Cortex of kidney (tissue), 1 donor: ENCODE measurements at places on chromosomes 7 and 10.

- DNase-seq = no peak
Measured at GRCh38 chr10:79404231-79404609, 41.2 kb downstream of the ZCCHC24 start.

DNA sequence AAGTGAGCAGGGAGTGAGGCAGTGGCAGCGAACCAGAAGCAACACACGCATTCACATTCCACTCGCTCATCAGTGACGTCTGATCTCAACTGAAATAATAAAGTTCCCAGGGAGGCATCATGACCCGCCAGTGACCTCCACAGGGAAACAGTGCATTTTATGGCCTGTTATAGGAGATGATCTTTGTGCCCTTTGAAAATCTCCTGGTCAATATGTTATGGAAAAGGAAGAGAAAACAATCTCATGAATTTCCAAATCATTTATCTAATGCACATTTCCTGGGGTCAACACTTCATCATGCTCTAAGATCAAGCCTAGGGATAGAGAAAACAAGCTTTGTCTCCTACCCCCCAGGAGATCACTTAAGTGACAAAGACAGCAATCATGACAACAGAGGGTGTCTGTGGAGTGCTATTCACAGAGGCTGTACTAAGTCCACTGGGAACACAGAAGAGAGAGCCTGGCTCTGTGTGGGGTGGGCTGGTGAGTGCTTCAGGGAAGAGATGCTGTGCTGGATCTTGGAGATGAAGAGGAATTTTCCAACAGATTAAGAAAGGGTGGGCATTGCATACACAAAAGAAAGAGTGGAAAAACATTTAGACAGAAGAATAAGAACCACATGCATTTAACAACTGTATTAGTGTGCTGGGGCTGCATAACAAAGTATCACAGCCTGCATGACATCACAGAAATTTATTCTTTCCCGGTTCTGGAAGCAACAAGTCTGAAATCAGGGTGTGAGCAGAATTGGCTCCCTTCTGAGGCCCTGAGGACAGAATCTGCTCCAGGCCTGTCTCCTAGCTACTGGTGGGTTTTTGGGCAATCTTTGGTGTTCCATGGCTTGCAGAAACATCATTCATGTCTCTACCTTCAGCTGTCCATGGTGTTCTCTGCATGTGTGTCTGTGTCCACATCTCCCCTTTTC lies 613.9 kb upstream of the IGFBP3 start:
- DNase-seq = no peak

DNA sequence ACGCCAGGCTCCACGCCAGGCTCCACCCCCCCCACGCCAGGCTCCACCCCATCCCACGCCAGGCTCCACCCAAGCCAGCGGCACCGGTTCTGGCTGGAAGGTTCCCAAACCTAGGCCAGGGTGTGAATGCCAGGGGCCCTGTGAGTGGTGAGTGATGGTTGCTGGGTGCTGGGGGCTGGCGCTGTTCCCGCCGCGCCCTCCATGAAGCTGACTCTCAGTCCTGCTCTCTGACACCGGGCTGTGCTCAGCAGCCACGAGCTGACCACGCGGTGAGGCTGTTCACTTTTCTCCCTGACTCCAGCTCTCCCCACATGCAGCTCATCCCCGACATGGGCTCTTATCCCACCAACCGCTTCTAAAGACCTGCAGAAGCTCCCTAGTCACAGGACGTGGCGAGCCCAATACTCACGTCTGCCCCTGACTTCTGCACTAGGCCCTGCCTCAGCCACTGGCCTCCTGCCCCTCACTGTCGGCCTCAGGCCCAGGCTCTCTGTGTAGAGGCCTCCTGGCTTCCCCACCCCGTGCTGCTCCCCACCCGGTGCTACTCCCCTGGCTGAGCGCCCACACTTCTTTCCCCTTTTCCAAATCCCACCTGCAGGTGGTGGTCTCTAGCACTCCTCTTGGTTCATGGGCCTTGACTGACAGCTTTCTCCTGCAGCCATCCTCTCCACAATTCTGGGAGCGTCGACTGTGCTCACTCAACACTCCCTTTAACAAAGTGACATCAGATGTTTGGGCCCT lies 603.0 kb downstream of the PTPRN2 start:
- DNase-seq = no peak

GRCh38 chr7:1103009-1103788 lies 15.3 kb downstream of the GPER1 start:
- DNase-seq = no peak

DNA sequence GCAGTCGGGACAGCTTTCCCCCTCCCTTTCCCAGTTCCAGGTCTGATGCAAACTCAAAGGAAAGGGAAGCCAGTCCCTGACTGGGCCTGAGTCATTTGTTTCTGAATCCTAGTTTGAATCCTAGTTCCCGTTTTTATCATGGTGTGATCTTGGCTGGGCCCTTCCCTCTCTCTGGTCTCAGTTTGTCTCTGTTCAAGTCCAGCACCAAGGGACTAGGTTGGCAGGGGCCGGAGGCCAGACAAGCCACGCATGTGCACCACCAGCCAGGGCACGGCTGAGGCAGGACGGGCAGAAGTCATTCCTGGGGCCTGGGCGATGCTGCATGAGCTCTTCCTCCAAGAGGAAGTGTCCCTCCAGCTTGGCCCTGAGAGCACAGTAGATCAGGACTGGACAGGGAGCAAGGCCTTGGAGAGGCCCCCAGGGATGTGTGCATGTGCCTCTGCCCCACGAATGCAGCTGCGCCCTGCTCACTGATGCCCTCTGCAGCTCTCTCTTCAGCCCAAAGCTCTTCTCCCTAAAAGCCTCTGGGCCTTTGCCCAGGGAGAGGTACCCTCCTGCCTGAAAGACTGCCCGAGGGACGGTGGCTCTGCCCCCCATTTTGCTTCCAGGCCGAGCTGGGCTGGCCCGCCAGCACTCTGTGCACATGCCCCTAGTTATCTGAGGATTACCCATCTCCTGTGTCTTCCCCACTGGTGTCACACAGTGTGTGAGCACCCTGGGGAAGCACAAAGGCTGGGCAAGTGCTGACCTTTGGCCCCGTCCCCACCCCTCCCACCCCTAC lies 86.7 kb downstream of the ZMIZ1 start:
- no peak for DNase-seq

DNA sequence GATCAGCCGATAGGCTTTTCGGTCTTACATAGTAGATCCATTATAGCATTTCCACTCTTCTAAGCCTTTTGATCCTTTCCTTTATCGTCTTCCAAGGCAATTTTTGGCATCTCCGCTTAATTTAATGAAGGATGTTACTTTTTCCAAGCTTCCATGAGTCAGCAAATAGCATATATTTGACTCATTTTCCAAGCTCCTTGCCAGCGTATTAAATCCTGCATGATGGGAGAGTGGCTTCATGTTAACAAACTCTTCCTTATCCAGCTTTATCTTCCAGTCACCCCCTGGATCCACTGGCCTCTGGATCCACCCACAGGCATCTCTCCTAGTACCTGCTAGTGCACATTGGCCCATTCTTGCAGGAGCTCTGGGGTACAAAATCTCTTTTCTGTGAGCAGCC lies 13.0 kb downstream of the OR9A2 start:
- DNase-seq = no peak

- DNase-seq = no peak
Measured at GRCh38 chr7:122413339-122413738, 108.8 kb upstream of the FEZF1 start.

DNA sequence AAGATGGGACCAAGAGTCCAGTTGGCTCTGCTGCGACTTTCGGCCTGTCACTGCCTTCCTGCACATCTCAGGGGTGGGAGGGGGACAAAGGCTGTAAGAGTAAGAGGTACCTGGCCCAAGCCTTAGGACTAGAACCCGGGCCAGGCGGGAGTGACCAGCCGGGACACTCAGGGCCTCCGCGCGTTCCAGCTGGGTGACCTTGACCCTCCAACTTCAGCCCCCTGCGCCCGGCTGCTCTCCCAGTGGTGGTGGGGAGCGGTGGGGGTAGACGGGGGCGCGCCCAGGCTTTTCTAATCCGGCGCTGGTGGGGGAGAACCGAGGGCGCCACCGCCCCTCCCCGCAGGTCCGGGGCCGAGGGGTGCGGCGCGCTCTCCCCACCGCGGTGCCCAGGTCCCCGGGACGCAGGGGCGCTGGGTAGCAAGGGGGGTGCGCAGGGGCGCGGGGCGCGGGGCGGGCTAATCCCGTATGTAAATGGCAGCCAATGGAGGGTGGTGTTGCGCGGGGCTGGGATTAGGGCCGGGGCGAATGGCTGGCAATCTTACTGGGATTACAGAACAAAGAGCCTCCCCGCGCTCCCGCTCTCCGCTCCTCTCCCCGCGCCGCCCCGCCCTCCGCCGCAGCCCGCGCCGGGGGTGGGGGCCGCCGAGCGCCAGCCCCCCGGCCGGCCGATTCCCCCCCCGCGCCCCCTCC lies at the start of gene GTF2IRD1:
Gene GTF2IRD1, plus strand, starts transcription at position 585 of the 690 bp plus-strand sequence. CDS start 54,175 bp downstream, outside the sequence.
- no peak for DNase-seq

DNA sequence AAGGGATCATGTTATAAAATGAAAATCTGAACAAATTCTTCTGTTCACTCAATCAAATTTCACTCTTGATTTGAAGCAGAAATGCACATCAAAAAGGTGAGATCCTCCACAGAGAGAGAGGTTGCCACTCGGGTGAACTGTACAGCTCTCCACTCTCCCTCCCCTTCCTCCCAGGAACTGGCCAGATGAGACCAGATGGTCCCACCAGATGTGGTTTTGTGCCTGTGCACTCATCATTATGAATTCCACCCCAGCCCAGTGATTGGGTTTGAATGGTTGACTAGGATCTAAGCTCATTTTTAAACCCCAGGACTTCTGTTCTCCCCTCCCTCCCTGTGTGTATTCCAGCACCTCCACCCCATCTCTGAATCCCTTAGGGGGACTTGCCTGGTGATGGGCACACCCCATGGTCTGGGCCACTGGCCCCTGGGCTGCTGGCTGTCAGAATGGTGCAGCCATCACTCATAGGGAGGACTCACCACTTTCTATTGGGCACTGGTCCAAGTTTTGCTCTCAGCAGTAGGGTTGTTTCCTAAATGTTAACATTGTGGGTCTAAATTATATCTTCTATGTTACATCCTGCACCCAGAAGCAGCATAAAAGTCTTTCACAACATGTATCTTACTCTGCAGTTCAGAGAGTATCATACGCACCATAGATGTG lies 393.1 kb downstream of the TNS3 start:
- DNase-seq = no peak
